Left renal cortex interstitium (tissue), 4 donors: ENCODE measurements at places on chromosomes 3 and 15.
A peak's percentile ranks its signal among the peaks of the same experiment; 100 is the strongest.

DNA sequence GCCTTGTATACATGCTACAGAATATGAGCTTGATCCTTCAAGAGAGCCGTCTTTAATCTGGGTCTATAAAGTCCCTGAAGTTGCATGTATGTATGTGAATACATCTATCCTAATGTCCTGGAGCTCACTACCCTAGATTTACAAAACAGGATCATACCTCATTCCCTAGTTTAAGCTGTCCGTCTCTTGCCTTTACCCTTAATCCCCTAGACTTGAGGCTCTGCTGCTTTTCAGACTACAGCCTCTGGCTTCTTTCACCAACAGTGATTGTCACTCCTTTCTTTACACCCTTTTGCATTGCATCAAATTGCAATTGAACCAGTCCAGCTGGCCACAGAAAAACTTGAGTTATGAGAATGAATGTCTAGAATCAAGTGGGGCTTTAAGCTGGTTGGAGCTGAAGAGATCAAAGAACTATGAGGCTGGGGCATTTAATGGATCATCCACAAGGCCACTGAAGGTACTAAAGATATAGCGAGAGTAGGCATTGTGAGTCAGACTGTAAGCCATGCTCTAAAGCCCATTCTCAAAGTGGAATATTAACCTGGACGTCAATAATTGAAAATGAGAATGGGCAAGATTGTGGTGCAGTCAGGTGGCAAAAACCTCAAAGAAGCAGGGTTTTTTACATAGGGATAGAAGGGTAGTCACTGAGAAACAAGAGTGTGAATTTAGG, 12.3 kb upstream of the PLD1 start:
- no peak for DNase-seq

DNA sequence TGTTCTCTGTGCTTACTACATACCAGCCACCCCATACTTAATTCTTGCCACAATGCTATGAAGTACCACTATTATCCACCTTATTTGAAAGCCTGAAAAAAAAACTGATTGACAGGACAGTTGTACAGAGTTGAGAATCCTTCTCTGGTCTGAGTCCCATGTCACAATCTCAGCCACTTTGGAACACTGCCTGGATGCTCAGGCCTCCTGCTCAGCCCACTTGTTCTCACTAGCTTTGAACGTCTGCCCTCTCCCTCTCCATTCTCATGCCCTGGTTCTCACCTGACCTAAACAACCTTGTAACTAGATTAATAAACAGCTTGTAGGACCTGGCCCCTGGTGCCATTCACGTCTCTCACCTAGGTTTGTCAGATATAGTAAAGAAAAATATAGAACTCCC, 53.9 kb downstream of the TRIM69 start:
- DNase-seq: no peak

DNA sequence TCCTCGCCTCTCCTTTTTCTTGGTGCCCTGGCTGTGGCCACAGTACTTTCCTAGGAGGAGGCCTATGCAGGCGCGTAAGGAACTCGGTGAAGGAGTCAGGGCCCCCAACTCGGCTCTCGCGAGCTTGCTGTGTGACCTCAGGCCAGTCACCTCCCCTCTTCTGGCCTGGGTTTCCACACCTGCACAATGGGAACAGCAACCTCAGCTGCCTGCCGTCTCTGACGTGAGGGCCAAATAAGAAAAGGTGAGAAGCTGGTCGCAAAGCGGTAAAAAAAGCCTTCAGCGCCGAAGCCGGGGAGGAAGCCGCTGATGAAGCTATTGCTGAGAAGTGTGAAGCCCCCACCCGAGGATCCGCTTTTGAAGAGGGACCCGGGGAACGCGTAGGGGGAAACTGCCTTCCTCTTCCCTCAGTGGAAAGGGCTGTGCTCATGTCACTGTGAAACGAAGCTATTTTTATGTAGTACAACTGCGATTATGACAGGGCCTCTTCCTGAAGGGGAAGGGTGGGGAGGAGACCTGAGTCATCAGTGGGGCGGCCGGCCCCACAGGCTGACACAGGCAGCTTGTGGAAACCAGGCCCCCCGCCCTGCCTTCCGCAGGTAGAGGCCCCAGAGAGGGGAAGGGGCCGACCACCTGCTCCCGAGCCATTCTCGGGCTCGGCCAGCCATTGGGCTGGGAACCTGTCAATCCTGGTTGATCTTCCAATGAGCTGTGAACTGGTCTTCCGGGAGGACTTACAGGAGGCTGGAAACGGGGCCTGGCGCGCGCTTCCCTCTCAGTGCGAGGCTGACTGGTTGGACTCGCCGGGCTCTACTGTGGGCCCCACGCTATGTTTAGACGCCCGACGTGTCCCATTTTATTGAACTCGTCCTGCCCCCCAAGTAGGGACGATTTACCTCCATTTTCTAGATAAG, 18.0 kb upstream of the ANKDD1A start:
- DNase-seq: peak; percentile 94

GRCh38 chr3:62277986-62278385, 95.4 kb downstream of the FEZF2 start:
- no peak for DNase-seq

GRCh38 chr3:124745756-124746155, 15.5 kb downstream of the UMPS start:
- DNase-seq: no peak
